ENCODE measurements at places on chromosomes 1 and 21.
A peak's percentile ranks its signal among the peaks of the same experiment; 100 is the strongest.

GRCh38 chr1:37265786-37266667 is 208.4 kb upstream of the ZC3H12A start:
- DNase-seq: no peak

GRCh38 chr1:81432654-81433109 is 368.1 kb upstream of the ADGRL2 start:
- DNase-seq: no peak

DNA sequence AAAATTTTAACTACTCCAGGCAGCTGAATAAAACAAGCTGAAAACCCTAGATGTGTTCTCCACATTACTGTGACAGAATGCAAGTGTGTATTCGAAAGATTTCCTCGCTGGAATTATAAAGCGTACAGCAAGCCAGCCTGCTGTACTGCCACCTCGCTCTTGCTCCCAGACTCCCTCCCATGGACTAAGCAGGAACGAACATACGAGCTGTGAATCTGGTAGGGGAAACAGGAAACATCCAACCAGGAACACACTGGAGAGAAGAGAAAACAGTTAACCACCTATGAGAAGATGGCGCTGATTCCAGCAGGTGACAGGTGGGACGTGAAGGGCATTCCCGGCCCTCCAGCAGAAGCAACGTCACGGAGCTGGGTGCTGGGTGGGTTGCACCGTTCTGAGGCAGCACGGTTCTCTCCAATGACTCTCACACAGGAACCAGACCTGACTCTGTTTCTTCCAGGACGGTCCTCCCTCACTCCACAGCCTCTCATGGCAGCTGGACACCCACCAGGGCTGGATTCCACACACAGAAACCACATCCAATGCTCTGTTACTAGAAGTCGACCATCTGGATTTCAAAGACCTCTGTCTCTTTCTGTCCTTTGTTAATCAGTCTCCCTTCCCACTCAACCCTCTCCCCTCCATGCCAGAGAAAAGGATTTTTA is 219.2 kb downstream of the RERE start:
- DNase-seq: no peak

DNA sequence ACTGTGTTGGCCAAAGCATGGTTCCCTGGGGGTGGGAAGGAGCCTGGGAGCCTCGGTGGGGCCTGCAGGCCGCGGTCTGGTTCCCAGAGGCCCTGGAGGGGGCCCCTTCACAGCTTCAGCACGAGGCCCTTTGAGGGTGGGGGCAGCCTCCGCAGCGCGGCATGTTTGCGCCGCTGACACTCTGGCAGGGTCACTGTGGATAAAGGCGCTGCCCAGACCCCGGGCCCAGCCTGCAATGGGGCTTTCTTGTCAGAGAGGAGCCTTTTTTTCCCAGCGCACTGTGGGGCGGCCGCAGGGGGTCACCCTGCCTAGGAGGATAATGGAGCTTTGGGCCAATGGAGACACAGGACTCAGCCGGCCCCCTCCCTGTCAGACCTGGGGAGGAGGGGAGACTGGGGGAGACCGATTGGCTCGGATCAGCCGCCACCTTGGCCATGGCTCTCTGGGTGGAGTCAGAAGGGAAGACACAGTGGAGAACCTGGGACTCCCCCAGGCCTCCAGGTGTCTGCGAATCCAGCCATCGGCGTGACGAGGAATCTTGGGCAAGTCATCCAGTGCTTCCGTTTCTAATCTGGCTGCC is 26.0 kb downstream of the EPHB2 start:
- DNase-seq: no peak

DNA sequence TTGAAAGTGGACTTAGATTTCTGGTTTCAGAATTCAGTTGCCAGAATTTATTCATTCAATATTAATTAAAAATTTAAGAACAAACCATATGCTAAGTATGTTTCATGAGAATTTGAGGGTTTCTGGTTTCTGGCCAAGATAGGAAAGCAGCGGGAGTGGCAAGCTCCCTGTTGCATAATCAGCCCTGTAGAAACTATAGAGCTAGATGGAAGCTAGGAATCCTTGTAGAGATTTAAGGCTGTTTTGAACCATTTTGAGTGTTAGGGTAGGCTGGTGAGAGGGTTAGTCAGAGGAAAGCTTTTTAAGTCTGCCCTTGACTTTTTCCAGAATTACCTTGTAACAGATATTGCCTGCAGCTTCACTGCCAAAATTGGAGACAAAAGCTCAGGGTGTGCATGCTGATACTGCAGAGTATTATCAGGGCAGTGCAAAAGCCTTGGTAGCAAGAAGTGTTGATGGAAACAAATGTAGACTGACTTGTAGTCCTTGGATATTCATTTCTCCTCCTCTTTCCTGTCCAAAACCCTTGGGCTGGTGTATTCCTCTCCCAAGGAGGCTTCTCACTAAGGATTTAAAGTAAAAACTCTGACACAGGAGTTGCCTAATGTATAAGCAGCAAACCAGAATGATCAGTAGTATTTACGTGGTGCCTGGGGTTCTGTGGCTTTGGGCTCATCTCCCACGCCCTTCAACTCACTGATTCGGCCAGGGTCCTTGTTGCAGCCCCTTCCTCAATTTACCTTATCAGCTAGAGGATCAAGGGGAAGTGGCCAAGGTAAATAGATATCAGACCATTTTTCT is 12.6 kb upstream of the GIPC2 start:
- DNase-seq: no peak

- DNase-seq: no peak
These were observed 461.8 kb upstream of the CXADR start for GRCh38 chr21:17051054-17051453.

GRCh38 chr1:119011116-119011515 is 23.0 kb upstream of the TBX15 start:
- DNase-seq: no peak

DNA sequence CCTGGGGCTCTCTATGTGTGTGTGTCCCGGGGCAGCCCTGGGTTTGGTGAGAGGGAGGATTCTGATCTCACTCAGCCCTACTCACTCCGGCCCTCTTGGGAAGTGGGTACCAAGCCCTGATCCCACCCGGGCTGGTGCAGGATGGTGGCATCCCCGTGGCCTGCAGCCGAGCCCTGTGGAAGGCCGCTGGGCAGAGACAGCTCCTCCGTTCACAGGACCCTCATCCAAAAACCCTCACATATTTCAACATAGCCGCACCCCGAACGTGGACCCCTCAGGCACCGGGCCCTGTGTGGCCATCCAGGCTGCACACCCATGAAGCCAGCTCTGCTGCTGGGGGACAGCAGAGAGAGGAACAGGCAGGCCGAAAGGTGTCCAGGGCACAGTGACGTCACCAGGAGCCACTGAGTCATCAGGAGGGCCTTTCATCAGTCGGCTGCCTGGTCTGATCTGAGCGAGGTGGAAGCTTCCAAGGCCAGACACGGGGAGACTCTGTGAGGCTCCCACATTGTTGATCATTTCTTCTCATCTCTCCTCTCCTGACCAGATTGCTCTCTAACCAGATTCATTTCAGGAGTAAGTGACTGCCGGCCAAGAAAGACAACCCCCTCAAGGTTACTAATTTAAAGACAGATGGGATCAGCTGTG is 16.2 kb upstream of the GPR157 start:
- DNase-seq: peak; percentile 68

- no peak for DNase-seq
These were observed 14.7 kb downstream of the SRRM1 start for GRCh38 chr1:24657781-24658180.

DNA sequence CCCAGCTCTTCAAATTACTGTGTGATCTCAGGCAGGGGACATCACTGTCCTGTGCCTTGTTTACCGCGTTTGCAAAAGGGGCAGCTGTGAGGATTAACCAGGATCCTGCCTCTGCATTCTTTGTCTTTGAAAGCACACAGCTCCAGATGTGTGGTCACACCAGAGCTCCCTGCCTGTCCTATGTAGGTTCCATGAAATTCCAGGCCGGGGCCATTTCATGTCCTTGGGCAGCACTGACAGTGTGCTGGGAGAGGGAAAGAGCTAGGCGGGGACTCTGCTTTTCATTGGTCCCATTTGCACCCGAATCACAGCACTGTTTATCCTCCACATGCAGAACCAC is 42.2 kb upstream of the SELENON start:
- no peak for DNase-seq

DNA sequence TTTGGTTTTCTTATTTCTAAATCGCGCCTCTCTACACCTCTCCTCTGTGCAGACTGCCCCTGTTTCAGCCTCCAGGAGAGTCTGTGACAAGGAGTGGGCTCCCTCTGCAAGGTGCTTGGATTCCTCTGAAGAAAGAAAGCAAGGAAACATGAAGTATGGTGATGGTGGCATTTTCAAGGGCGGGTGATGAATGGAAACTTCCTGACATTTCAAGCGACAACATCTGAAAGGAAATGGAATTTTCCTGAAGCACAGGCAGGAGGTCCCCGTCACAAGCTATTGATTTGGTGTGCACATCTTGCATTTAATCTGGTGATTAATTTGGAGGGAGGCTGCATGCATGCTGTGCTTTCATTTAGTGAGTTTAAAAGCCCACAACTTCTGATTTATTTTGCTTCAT is 164.6 kb upstream of the FGGY start:
- no peak for DNase-seq

- no peak for DNase-seq
These were observed 30.2 kb downstream of the CHAF1B start for GRCh38 chr21:36415375-36415774.

GRCh38 chr1:229597877-229598276 is 28.0 kb downstream of the TAF5L start:
- no peak for DNase-seq

DNA sequence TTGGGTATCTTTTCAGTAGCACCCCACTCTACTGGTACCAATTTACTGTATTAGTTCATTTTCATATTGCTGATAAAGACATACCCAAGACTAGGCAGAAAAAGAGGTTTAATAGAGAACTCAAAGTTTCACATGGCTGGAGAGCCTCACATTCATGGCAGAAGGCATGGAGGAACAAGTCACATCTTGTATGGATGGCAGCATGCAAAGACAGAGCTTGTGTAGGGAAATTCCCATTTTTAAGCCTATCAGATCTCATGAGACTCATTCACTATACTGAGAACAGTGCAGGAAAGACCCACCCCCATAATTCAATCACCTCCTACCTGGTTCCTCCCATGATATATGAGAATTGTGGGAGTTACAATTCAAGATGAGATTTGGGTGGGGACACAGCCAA is 878.6 kb upstream of the ADGRL4 start:
- DNase-seq: no peak

DNA sequence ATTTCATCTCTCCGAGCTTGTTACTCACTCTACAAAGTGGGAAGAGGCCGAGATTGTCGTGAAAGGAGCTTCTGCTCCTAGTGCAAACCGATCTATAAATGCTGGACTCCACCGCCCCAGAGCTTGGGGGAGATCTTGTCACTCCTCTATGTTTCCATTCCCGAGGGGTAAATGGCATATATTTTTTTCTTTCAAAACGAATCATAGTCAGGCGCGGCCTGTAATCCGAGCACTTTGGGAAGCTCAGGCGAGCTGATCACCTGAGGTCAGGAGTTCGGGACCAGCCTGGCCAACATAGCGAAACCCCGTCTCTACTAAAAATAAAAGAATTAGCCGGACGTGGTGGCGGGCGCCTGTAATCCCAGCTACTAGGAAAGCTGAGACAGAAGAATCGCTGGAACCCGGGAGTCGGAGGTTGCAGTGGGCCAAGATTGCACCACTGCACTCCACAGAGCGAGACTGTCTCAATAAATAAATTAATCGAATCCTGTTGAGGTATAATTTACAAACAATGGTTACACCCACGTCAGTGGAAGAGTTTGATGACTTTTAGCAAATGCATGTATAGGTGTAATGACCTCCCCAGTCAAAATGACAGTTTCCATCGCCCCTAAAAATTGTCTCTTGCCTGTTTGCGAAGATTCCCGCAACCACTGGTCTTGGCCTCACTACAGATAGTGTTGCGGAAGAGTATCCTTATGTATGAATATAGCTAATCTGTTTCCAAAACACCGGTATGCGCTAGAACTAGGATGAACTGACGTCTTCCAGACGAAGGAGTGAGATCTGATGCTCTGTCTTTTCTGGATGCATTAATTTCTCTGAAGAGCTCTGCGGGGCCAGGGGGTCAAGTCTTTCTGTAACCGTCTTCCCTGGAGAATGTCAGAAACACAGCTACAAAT is 840 bp upstream of the HEATR1 start:
- no peak for DNase-seq

DNA sequence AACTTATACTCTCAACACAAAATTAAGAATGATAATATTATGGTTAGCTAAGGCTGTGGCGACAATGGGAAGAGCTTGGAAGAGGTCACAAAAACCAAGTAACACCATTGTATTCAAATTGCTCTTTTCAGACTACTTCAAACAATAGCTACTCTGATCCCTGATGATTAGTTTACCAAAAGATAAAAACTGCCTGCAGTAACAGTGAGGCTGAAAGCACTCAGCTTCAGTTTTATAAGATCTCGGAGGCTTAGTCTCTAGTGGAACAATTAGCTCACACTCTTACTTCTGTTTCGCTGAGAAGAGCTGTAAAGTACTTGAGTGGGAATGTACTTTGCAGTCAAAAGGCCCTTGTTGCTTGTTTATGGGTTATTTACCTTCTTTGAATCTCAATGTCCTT is 278.5 kb downstream of the LRRC7 start:
- no peak for DNase-seq

DNA sequence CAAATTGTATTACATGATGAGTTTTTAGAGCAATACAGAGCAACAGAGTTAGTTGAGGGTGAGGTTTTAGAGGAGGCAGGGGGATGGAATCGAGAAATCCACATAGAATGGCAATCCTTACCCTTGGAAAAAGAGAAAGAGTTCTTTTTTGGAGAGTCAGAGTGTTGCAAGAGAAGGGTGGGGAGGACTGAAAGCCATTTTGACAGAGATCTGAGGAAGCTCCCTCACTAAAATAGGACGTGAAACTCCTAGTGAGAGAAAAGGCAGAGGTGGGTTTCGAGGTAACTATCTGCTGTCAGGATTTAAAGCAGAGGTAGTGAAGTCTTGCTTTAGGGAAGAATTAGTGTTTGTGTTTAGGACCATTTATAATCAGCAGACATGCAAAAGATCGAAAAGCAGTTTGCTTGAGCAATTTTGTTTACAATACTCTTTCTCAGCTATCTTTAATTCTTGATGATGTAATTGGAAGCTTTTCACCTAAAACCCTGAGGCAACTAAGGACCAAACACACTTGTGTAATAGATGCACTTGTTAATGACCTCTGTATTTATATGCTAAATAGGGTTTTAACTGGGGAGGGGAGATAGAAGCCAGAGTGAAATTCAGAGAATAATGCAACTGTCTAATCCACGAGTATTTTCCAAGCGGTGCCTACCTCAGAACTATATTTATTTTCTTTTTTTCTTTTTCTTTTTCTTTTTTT is 20.0 kb downstream of the ADAMTS5 start:
- DNase-seq: no peak

GRCh38 chr1:100506217-100506616 is 31.7 kb upstream of the GPR88 start:
- no peak for DNase-seq

GRCh38 chr1:6673816-6674398 is 27.7 kb downstream of the DNAJC11 start:
- no peak for DNase-seq

- DNase-seq: peak; percentile 50
These were observed 87.7 kb downstream of the MAN1C1 start for GRCh38 chr1:25704267-25704691.

GRCh38 chr1:179925922-179926849 is 28.4 kb upstream of the CEP350 start:
- DNase-seq: no peak

Measured in activated CD4-positive, alpha-beta memory T cell treated with anti-CD3 and anti-CD28 coated beads for 36 hours (primary cell).